Brain pericyte (primary cell): ENCODE measurements at places on chromosomes 5 and 9.

DNA sequence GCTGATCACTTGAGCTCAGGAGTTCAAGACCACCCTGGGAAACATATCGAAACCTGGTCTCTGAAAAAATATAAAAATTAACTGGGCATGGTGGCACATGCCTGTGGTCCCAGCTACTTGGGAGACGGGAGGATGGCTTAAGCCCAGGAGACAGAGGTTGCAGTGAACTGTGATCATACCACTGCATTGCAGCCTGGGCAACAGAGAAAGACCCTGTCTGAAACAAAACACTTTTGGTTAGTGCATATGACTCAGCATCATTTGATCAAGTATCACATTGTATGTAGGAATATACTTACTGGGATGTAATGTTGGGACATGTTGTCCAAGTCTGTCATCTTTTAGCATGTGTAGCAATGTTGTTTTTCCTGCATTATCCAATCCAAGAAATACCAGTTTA lies 12.0 kb downstream of the SAR1B start:
- no peak for DNase-seq

GRCh38 chr5:83281658-83282057 lies 189.9 kb upstream of the VCAN start:
- DNase-seq, result no peak

DNA sequence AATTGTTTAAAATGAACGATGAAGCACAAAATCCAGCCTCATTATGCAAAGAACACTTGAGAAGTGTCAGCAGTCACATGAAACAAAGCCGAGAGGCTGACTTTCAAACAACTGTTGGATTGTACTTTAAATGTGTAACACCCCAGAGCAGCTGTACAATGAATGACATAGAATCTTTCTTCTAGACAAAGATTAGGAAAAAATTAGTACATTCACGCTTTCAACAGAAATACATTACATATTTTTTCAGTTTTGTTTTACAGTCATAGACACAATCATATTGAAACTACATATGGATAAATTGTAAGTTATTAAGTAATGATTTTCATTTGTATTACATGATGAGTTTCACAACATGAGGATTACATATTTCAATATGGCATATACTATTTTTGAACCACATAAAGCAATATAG lies 10.6 kb upstream of the AGXT2 start:
- no peak for DNase-seq

DNA sequence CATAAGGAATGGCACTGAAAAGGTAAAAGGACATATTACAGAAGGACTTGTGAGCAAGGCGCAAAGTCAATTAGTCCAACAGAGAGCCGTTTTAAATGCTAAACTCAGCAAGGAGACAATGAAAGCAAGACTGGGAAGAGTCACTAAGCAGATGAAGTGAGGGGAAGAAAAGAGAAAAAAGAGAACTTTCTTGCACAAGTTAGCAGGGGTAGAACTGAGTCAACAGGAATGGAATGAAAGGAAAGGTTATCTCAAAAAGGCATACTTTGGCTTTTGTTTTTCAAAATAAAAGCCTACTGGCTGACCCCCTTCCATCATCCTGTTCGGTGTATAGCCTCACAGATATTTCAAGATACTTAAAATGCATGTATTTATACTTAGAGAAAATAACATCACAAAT lies 75.0 kb downstream of the NR6A1 start:
- no peak for DNase-seq

DNA sequence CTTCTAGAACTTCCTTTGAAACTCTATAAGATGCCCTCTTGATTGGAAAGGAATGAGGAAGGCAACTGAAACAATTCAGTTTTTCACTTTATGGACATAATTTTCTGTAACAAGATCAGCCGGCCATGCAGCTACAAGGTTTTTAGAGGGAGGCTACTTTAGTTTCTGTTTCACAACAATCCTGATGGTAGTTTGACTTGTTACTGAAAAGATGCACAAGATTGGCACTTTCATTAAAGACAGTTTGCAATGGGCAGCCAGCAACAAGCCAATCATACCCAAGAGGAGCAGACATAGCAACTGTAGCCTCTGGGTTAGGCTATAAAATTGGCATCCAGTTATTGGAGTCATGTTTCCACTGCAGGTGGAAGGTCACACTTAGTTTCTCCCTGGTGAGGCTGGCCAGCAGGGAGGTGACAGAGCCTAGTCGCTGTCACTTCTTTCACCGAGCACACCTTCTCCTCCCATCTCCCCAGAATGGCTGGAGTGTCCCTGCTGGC lies 74.3 kb upstream of the TGFBR1 start:
- DNase-seq, result no peak

- no peak for DNase-seq
Measured at GRCh38 chr9:35649431-35650340, 1.0 kb downstream of the SIT1 start.
